ENCODE measurements at places on chromosomes 2 and 18.

DNA sequence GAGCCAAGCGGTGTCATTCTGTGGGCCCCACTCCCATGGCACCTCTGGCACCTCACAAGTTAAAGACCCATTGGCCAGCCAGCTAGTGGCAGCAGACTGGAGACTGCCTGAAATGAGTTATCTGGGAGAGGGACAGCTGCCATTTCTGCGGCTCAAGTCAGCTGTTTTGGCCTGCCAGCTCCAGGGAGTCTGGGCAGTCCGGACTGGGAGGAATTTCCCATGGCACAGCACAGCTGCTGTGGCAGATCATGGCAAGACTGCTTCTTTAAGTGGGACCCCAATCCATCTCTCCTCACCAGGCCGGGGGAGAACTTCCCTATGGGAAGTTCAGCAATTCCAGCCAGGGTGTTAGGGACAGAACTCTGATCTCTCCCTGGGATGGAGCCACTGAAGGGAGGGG, 2187.6 kb upstream of the CELF4 start:
- no peak for DNase-seq

DNA sequence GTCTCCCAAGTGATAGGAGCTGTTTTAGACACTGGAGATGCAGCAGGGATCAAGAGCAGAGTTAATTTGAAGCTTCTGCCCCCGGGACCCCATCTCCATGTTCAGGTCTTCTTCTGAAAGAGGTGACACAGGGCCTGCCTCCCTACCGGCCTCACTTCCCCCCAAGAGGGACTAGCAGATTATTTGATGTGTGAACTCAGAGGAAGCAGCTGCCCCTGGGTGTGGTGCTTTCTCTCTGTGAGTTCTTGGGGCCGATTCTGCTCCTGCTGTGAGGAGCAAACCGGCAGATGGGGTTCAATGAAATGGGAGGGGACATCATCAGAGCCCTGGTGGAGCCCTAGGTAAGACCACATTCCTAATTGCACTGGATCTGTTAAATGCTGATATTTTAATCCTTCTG, 193.4 kb downstream of the FBXO15 start:
- no peak for DNase-seq

DNA sequence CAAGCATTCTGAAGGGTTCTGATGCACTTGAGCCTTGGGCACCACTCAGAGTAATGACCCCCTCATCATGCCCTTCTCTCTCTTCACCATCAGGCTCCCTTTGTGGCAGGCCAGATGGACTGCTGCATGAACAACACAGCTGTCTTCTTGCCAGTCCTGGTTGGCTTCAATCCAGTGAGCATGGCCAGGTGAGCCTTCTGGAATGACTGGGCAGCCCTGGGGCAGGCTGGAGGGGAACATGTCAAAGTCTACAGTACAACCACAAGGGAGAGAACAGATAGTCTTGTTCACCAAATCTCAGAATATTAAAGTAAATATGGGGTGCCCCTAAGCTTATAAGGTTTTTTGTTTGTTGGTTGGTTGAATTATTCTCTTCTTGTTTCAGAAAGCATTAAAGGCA, 4.4 kb downstream of the GCKR start:
- no peak for DNase-seq

GRCh38 chr18:38940475-38940862, 1374.9 kb upstream of the CELF4 start:
- DNase-seq: no peak

DNA sequence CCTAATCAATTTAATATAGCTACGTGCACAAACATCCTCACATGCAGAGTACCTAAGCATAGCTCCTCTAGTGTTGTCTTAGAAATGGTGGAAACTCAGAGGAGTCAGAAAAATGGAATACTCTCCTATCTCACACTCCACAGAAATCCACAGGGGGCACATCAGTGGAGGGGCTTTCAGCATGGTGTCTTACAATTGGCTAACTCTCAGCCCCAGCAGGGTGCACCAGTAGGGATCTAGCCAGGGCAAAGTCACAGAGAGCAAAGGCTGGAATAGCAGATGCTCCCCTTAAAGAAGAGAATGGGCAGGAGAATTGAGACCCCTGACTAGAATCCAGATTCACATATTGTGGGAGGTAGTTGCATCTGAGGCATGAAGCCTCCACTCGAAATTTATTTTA, 135.7 kb downstream of the MAIP1 start:
- no peak for DNase-seq

- DNase-seq: peak; percentile 90
Measured at GRCh38 chr18:26656944-26657536, 108.7 kb upstream of the KCTD1 start.

DNA sequence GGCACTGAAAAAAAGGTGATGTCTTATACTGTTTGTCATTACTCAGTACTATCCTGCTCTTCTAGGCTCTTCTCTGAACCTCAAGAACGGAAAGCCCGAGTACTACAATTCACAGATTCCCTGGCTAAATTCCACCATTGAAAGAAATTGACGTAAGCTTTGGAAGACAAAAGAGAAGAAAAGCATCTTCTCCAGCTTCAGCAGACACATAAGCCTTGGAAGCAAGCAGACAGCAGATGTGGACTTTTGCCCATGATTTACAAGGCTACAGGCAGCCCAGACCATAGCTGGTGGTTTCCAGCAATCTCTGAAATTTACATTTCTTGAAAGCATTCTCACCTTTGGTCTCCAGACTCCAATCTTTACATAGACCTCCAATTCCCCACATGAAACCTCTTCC, 289.0 kb downstream of the C1D start:
- DNase-seq: no peak
